T-cell (primary cell): ENCODE measurements at places on chromosomes 7 and 10. TPM values are rescaled to one million over a fixed set of nuclear protein-coding genes. Genes with fewer than 3 reads are reported as not detected.

- no peak for DNase-seq
These were observed 29.1 kb downstream of the GIMAP5 start for GRCh38 chr7:150766334-150766709.

DNA sequence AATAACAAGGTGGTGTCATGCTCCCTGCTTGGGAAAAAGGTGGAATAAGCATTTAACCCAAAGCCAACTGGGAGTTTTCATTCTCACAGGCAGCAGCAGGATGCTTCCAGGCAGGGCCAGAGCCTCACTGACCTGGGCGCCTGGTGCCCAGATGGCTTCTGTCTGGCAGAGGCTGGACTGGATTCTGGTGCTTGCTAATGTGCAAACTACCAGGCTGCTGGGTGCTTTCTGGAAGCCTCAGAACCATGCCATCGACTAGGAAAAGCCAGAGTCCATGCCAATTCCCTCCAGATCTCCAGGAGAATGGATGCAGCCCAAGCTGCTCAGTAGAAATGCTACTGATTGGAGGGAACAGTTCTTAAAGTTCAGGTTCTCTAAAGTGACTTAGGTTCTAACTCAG lies 36.2 kb downstream of the VIPR2 start:
- DNase-seq = no peak

- no peak for DNase-seq
These were observed 102.5 kb upstream of the PTN start for GRCh38 chr7:137446025-137446424.

- DNase-seq = no peak
These were observed 752.1 kb upstream of the POM121L12 start for GRCh38 chr7:52283335-52283734.

- DNase-seq = no peak
These were observed 40.3 kb downstream of the FAM20C start for GRCh38 chr7:232410-233248.

GRCh38 chr7:33981226-33981625 lies 75.9 kb downstream of the BMPER start:
- DNase-seq = no peak

GRCh38 chr7:2689343-2689847 lies 1.4 kb downstream of the AMZ1 start:
- DNase-seq = no peak

- no peak for DNase-seq
These were observed 86.5 kb downstream of the SEMA3A start for GRCh38 chr7:84108119-84108518.

C7orf57 gene
- 0.82 TPM for total RNA-seq

LEP gene
- total RNA-seq = not detected

GRCh38 chr7:141920281-141920680 lies 4.1 kb downstream of the OR9A4 start:
- no peak for DNase-seq

- no peak for DNase-seq
These were observed 2.0 kb downstream of the IFRD1 start for GRCh38 chr7:112452102-112452888.

GRCh38 chr7:117324960-117325359 lies 2.1 kb upstream of the WNT2 start:
- DNase-seq = no peak

GRID1 gene
- total RNA-seq = not detected

GRCh38 chr10:25902002-25902401 lies 32.0 kb upstream of the MYO3A start:
- no peak for DNase-seq

DNA sequence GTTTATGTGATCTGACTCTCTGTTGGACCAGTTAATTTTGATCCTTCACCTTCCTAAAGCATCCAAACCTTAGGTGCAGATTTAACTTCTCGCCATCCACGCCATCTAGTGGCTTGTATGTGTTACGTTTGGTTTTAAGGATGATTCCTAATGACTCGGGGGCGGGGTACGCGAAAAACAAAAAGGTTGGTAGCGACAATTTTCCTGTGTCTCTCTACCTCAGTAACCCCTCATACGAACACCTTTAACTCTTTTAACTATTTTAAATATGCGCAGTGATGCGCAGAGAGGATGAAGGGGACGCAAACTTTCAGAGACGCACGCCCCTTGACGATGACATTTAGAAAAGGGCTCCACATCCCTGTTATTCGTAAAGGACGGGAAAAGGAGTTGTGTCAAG lies 714 bp upstream of the KCND2 start:
- no peak for DNase-seq

DNA sequence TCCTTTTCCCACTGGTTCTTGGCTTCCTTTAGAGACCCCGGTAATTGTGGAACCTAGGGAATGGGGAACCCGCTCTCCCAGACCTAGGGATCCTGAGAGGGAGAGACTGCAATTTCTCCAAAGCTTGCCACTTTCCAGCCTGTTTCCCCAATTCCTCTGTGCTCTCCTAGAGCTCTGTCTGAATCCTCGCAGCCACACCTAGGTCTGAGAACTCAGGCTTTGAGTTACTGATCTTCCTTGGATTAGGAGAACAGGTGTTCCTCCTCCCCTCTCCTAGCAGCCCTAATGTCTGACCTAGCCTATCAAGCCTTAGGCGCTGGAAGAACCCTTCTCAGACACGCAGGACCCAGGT lies 20.0 kb downstream of the WNT8B start:
- no peak for DNase-seq

GRCh38 chr10:13139150-13139549 lies 22.2 kb upstream of the MCM10 start:
- no peak for DNase-seq

ASZ1 gene
- not detected for total RNA-seq

DNA sequence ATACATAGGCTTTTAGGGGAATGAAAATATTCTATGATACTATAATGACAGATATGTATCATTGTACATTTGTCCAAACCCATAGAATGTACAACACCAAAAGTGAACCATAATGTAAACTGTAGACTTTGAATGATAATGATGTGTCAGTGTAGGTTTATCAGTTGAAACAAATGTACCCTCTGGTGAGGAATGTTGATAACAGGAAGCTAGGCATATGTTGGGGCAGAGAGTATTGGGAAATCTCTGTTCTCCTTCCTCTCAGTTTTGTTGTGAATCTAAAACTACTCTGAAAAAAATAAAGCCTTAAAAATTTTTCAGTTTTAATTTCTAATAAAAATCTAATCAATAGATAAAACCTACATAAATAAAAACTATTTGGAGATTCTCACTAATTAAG lies 36.9 kb downstream of the C1GALT1 start:
- no peak for DNase-seq

ASB13 gene
- 14.1 TPM for total RNA-seq

DNA sequence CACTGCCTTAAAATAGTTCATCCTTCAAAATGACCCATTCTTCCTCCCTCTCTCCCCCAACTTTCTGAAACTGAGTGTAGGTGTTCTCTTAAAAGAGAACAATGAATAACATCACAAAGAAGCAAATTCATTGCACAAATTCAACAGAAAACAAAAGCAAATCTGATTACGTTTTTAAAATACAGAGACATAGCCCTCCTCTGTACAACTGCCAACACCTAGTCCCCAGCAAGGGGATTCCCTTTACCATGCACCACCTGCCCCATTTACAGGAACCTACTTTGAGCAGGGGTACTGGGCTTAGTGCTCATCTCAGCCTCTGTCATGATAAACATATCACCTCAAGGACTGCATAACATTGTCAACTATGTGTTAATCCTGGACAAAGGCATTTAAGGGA lies 302.8 kb upstream of the AOAH start:
- DNase-seq = no peak

DNA sequence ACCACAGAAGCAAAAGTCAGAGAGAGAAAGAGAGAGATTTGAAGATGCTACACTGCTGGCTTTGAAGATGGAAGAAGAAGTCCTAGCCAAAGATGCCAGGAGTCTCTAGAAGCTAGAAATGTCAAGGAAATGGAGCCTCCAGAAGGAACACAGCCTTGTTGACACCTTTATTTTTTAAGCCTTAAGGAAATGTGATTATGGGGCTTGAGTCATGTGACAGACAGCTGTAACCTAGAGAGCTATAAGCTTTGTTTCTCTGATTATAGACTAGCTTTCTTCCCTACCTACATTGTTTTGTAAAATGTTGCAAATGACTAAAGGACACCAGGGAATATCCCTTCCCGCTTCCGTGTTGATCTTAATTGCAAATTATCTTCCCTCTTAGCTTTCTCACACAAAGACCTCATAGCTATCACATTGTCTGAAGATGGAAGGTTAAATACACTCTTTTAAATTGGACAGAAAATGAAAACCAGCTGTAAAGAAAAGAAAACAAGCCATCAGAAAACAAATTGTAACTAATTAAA lies 199.9 kb downstream of the ARHGAP12 start:
- DNase-seq = no peak

DNA sequence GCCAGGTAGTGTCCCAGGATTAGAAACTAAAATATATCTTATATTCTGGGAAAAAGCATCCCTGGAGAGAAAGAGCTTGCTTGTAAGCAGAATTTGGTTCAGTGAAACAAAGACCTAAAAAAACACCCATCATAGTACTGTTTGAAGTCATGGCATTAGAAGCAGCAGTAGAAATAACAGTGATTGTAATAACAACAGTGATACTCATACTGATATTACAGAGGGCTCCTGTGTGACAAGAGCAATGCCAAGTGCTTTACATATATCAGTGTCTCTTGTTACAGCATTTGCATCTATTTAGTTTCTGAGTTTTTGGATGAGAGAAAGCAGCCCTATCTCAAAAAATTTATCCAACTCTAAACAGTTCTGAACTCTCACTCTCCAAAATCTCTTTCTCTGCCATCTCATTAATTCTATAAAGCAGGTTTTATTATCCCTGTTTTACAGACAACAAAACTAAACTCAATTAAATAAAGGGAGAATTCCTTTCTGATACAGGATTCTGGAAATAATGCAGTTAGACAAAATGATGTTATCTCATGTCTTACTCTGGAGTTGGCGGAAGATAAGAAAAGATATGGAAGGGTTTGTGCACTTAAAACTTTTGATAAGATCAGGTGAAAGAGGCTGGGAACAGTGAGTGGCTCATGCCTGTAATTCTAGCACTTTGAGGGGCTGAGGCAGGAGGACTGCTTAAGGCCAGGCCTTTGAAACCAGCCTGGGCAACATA lies 146.5 kb upstream of the AOAH start:
- no peak for DNase-seq

GRCh38 chr10:50375051-50375452 lies 123.7 kb upstream of the ASAH2 start:
- no peak for DNase-seq

SUFU gene
- 16.2 TPM for total RNA-seq

- DNase-seq = no peak
These were observed 291.5 kb downstream of the SDK1 start for GRCh38 chr7:3592401-3593134.
